ENCODE measurements at places on chromosomes 6 and 20. TPM values are rescaled to one million over a fixed set of nuclear protein-coding genes. Genes with fewer than 3 reads are reported as not detected.

- no peak for DNase-seq
These were observed 111.0 kb upstream of the RALGAPA2 start for GRCh38 chr20:20823476-20823881.

Gene SLC12A5
- polyA plus RNA-seq, result 2.2 TPM

GRCh38 chr6:10300071-10300470 is 114.8 kb downstream of the TFAP2A start:
- no peak for DNase-seq

Gene TGM3
- polyA plus RNA-seq, result not detected

DNA sequence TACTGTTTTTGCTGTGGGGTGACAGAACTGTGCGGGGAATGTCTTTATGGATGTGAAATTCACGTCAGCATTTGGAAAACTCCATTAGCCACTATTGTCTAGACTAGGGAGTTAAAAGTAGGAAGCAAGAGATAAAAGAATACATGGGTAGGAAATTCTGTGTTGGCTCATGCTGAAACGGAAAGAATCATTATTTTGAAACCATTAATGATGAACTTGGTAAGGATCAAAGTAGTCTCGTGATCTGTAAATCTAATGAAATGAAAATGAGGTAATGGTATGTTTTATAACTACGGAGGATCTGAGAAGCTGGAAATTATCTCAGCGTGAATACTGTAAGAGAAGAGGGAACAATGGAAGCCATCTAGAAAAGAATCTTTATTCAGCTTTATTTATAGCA is 11.1 kb upstream of the CD40 start:
- no peak for DNase-seq

- DNase-seq, result no peak
These were observed 92.0 kb downstream of the TTLL2 start for GRCh38 chr6:167416676-167417430.

DNA sequence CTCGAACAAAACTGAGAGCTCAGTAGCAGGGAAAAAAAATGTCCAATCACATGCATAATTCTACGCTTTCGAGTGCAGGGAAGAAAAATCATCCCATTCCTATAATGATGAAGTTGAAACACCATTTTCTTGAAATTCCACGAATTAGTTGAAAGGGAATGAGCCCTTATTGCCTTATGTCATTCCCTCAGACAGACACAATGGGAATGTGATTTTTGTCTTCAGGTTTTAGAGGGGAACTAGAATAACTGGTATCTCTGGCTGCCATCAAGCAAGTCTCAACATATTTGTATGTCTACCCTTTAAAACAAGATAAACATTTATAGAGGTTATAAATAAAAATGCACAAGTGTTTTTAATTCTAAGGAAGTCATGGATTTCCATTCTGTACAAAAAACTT is 87.9 kb downstream of the KIF13A start:
- DNase-seq, result no peak
